ENCODE measurements at places on chromosomes 7 and 10. TPM values are rescaled to one million over a fixed set of nuclear protein-coding genes. Genes with fewer than 3 reads are reported as not detected.

DNA sequence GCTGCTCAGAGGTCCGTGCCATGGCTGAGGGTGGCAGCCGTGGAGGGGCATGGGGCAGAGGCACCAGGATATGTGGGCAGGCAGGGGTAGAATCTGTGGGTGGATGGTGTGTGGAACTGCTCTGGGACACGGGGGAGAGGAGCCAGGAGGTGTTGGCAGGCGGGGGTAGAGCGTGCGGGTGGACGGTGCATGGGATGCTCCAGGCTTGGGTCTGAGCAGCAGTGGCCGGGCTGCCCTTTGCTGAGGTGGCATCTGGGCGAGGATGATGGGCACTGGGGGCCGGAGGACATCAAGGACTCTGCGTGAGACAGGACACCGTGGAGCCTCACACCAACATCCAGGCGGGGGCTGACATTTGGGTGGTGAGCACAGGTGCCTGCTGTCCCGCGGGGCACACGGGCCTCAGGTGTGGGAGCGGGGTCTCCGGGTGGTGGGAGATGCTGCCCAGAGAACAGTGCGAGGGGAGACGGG lies 46.2 kb downstream of the JAKMIP3 start:
- H3K36me3 ChIP-seq = no peaks in the 10 kb centered on the region
- H3K27me3 ChIP-seq = peaks cover 32% of the 10 kb centered on the region
- H3K4me3 ChIP-seq = no peak overlapping the region
- no peak for DNase-seq

GRCh38 chr7:142626420-142627035 lies 122.7 kb upstream of the PRSS1 start:
- H3K27me3 ChIP-seq = peaks cover 32% of the 10 kb centered on the region
- peak; percentile 38 for DNase-seq
- H3K27ac ChIP-seq = no peak overlapping the region
- no peaks in the 10 kb centered on the region for H3K36me3 ChIP-seq

DNA sequence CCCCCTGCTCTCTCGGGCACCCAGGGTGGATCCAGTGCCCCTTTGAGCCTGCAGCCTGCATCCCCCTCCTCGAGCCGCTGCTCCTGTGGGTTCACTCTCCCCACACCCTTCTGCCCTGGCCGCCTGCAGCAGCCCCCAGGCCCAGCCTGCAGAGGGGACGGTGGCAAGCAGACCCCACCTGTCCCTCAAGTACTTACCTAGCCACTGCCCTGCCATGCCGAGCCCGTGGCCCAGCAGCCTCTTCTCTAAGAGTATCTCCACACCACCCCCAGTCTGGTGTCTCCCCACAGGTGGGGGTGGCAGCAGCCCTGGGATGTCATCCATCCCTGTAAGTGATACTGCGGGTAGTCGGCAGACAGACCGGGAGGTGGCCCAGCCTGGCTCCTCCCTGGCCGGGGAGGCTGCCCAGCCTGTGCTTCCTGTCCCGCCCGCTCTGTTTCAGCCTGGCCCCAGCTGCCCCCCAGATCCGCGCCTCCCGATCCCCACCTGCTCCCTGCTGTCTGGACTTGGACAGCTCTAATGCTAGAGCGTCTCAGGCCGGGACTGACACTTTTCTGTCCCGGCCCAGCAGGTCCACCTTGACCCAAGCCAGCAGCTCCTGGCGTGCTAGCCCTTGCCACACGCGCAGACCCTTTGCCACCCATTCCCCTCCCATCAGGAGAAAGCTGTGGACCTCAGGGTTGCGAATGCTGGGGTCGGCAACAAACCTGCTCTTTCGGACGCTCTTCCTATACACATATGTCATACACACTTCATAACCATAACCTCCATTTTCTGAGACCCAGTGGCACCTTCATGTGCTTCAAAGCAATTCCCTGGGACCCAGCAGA lies 25.0 kb downstream of the YKT6 start:
- DNase-seq = no peak
- H3K27ac ChIP-seq = no peak overlapping the region
- no peak overlapping the region for H3K4me3 ChIP-seq
- H3K36me3 ChIP-seq = no peaks in the 10 kb centered on the region

GRCh38 chr10:122197611-122198222 lies 73.4 kb upstream of the BTBD16 start:
- no peaks in the 10 kb centered on the region for H3K27me3 ChIP-seq
- H3K4me1 ChIP-seq = peaks cover 4% of the 10 kb centered on the region
- no peak overlapping the region for H3K4me3 ChIP-seq
- peak overlapping the region; percentile 69 for H3K27ac ChIP-seq
- peaks cover 17% of the 10 kb centered on the region for H3K36me3 ChIP-seq

DNA sequence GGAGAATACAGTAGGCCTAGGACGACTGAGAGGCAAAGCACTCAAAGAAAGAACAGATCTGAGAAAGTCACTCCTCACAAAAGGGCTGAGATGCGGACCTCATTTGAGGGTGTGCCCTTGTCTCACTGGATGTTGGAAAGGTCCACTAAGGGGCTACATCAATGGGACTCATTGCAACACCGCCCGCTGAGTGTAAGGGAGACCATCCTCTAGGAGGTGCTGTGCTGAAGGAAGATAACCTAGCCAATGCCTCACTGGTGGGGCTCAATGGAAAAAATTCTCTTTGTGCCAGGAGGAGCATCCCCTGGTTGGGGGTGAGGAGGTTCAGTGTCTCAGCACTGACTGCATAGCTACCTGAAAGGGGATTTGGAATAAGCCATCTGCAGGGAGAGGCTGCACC lies 758.7 kb upstream of the CELF2 start:
- no peak overlapping the region for H3K27ac ChIP-seq
- H3K27me3 ChIP-seq = no peaks in the 10 kb centered on the region
- DNase-seq = no peak

The CACUL1 gene
- 63.0 TPM for total RNA-seq

The PLEKHS1 gene
- total RNA-seq = not detected

All from progenitor cell of endocrine pancreas (in vitro differentiated cells).